ENCODE measurements at places on chromosomes 6 and 20. TPM values are rescaled to one million over a fixed set of nuclear protein-coding genes. Genes with fewer than 3 reads are reported as not detected.

DNA sequence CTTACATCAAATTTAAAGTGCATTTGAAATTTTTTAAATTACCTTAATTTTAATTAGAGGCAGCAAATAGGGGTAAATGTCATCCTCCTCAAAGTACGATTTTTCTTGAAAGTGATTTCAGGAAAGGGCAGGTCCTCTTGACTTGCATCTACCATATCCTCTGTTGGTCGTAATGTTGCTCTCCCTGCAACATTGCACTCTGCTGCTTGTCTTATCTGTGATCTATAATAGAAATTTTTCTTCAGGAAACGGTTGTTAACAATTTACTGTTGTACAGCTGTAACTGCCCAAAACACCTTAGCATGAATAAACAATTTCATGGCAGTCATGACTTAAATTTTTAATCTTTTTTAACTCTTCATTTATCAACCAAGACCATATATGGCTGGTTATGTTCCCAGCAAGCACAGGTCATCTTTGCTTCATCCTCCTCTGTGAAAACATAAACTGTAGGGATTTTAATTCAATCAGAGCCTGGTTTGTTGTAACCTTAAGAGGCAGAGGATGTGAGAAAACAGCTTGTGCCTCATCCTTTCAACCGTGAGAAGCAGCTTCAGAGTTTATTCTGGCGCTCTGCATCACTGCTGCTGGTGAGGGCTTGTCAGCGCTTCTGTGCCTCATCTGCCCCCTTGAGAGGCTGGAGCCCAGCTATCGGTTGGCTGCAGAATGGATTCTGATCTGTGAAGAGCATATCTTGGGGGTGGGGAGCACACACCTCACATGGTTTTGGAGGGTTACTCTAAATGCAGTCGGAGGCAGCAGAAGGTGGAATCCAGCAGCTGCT is 56.0 kb downstream of the CTNNBL1 start:
- no peak for DNase-seq

PDYN gene
- total RNA-seq: not detected

DNA sequence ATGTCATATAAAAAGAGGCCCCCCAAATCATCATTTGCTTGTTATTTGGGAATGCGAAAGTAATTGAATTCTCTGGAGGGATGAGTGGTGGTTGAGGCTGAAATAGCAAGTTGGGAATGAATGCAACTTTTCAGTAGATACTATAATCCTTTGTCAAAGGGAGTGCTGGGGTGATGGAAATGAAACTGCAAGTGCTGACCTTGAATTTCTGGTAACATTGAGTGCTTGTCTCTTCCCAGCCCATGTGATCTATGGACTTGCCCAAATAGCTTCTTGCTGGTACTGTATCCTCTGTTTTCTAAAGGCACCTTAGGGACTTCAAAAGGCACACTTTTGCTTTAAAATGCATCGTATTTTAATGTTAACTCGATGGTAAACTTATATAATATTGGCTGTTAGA is 14.8 kb downstream of the PAQR8 start:
- DNase-seq: no peak

MAS1 gene
- total RNA-seq: not detected

- DNase-seq: peak; percentile 83
Observed at GRCh38 chr6:129683601-129684322, 26.2 kb downstream of the ARHGAP18 start.

SLC17A3 gene
- 1.6 TPM for total RNA-seq

BPIFB2 gene
- not detected for total RNA-seq

GRCh38 chr6:39490108-39490507 is 167.6 kb upstream of the KCNK16 start:
- no peak for DNase-seq

- DNase-seq: no peak
Observed at GRCh38 chr6:46502486-46503119, 11.4 kb upstream of the RCAN2 start.

GRCh38 chr6:6851059-6851948 is 256.5 kb upstream of the RREB1 start:
- no peak for DNase-seq

CRIP3 gene
- total RNA-seq: 3.6 TPM

GRCh38 chr6:93163146-93163545 is 256.2 kb downstream of the EPHA7 start:
- no peak for DNase-seq

GRCh38 chr6:82801083-82801482 is 264.6 kb downstream of the UBE3D start:
- no peak for DNase-seq

GRCh38 chr20:6122873-6123648 is at the start of gene FERMT1:
Gene FERMT1, minus strand, starts transcription at chr20:6123030. Its CDS starts 3,476 bp downstream, at chr20:6119554.
- no peak for DNase-seq

DNA sequence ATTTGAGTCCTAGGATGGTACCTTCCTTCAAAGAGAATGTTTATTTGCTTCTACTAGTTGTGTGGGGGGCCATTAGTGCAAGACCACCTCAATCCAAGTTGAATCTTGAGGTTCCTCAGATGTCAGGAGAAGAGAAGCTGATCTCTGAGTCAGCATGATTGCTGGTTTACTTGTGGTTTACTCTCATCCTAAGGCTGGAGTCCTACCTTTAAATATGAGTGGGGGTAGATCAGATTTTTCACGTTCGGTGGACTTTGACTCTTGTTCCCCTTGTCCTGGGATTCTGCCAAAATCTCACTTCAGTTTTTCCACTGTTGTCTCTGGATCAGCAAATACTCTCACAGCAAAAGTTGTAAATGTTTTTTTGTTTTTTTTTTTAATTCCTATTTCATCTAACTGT is 84.6 kb upstream of the F13A1 start:
- no peak for DNase-seq

DEFB132 gene
- not detected for total RNA-seq

DNA sequence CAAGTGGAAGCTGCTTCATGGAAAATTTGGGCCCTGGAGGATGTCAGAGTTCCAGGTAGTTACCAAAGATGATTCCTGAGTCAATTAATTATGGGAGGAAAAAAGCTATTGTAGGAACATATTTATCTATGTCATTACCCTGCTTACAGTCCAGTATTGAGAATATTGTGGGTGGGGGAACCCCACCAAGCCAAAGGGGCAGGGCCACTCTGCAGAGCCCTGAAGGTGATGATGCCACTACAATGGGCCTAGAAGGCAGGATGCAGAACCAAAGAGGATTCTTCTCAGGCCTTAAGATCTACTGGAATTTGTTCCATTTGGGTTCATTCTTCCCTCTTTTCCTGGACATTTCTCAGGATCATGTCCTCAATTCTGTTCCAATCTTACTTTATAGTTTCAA is 375.2 kb upstream of the MARCKS start:
- DNase-seq: no peak

DNA sequence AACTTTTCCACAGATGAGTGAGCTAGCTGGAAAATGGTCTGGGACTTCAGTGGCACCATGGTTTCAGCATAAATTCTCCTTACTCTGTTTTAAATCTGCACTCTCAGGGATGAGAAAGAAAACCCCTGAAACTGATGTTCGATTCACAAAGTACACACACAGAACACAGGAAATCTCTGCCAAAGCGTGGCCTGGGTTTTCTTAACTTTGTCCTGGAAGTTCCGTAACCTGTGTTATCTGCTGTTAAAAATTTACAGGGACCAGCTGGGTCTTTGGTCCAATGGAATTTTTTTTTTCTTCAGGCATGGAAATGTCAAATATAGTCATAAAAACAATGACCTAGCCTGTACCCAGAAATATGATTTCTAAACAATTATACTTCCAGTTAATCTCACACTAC is 7.3 kb downstream of the SCML4 start:
- DNase-seq: no peak

DNA sequence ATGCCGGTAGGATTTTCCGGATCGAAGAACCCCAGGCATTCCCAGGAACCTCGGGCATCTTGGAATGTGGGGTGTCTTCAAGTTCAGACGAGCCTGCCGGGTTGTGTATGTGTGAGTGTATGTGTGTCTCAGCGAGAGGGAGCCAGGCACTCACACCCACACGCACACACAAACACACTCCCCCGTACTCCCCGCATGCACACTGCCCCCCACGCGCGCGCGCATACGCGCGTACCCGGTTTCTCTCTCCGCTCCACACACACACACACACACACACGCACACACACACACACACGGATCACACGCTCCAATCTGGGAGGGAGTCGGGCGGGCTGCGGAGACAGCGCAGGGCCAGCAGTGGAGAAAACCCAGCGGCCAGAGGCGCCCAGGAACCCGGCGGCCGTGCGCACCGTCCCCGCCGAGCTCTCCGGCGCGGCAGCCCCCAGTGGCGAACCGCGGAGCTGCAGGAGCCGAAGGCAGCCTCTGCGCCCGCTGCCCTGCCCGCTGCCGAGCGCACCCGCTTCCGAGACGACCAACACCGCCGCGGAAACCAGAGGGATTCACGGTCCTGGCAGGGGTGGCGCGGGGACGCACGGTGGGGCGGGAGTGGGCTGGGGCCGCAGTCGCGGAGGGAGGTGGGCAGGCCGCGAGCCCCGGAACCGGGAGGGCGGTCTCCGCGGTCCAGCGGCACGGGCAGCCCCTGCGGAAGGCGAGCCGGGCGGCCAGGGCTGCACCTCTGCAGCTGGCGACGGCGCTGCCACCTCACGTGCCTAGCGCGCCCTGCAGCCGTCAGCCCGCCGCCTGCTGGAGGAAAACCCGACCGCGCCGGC is at the start of gene LRFN2:
Gene LRFN2, minus strand, starts transcription at position 125 of the 830 bp plus-strand sequence.
- DNase-seq: peak; percentile 77

FOXC1 gene
- 0.16 TPM for total RNA-seq

DNA sequence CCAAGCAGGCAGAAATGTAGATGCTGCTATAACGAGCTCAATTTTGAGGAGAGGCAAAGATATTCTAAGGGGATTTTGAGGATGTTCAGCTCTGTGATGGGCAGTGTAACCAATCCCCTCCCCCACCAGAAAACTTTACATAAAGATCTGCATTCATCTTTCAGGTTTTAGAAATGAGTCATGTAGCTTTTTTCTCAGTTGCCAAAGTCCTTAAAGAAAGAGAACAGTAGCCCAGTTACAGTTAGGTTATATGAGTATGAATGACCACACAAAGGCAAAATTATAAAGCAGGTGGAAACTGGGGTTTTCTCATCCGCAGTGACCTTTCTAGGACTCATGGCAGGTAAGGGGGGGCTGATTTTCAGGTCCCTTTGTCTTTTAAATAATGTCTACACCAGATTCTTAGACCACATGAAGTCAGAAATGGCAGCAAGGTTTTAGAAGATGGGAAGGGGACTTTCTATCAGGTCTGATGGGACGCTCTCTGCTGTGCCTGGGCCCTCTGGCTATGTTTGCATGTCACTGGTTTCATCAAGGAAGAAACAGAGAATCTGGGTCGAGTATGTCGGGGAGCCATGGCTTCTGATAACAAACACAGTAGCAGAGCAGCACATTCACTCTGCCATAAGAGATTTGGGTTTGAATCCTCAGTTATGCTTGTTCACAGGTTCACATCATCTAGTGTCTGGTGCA is 94.7 kb downstream of the CLIC5 start:
- DNase-seq: no peak

DNA sequence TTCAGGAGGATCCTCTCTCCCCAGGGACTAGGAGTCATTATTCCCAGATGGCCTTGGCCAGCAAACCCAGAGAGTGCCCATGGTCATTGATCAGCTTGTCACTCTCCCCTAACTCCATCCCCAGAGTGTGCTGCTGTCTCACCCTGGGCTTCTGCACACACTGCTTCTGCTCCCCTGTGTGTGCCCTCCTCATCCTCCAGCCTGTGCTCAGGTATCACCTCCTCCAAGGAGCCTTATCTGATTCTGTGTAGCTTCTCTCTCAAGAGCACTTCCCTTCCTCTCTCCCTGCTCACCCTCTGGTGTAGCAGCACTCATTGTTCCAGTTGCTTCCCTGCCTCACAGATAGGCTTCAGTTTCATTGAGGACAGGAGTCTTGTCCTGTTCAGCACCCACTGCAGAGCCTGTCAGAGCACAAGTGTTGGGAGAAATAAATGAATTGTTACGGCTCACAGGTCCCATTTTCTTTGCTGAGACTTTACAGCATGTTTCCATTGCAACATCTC is 102.4 kb downstream of the JAG1 start:
- DNase-seq: no peak

- no peak for DNase-seq
Observed at GRCh38 chr20:15220778-15221565, 883.6 kb upstream of the FLRT3 start.

- no peak for DNase-seq
Observed at GRCh38 chr6:156889469-156889868, 112.3 kb downstream of the ARID1B start.

SLC22A3 gene
- not detected for total RNA-seq
